ENCODE measurements at places on chromosomes 12 and 14.
A peak's percentile ranks its signal among the peaks of the same experiment; 100 is the strongest.

DNA sequence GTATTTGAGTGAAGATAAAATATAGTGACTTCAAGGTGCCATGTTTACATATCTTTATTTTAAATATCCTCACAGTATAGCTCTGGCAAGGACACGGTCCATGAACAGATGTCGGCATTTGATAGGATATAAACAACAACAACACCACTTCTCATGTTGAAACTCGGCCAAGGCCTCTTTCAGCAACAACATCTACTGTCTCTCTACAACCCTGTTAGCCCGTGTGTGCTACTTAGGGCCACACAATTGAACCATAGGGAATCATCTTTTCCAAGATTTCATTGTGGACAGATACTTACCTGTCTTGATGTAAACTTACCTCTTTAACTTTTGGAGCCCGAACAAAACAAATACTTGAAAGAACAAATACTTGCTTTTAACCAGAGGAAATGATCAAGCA lies 168.7 kb upstream of the SSTR1 start:
- DNase-seq, result no peak
- H3K27ac ChIP-seq, result no peak overlapping the region
- no peaks in the 10 kb centered on the region for H3K36me3 ChIP-seq
- no peaks in the 10 kb centered on the region for H3K4me1 ChIP-seq
- no peak overlapping the region for H3K4me3 ChIP-seq

- H3K4me1 ChIP-seq, result peaks cover 80% of the 10 kb centered on the region
- no peaks in the 10 kb centered on the region for H3K27me3 ChIP-seq
- H3K36me3 ChIP-seq, result peaks cover 41% of the 10 kb centered on the region
- peak overlapping the region; percentile 98 for H3K27ac ChIP-seq
- peak overlapping the region; percentile 99 for H3K4me3 ChIP-seq
Measured at GRCh38 chr14:92653162-92653651, 95.2 kb downstream of the LGMN start.

DNA sequence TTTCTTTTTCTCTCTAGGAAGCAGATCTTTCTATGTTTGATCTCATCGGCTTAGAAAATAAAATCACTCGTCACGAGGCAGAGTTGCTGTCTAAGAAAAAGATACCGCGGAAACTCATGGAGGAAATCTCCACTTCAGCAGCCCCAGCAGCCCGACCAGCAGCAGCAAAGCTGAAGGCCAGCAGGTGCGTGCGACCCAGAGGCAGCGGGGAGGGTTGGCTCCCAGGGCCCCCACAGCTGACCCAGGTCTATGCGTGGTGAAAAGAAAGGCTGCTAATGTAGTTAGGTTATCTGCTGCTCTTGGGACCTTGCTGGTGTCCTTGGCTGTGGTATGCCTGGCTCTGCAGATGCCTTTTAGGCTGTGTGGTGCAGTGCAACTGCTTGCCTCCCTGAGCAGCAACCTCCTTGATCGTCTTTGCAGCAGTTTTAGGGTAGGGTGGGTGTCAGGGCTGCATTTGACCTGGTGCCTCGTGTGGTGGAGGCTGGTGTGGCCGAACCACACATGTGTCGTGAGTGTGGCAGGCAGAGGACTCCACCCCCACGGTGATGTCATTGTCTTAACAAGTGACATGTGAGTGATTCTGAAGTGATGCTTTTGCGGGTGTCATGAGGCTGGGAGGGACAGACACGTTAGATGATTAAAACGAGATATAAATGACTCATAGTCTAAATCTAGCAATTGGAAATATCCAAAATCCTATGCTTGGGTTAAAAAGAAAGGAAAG lies 68.6 kb downstream of the EP400 start:
- no peaks in the 10 kb centered on the region for H3K27me3 ChIP-seq
- DNase-seq, result no peak
- peak overlapping the region; percentile 27 for H3K27ac ChIP-seq
- peaks cover 6% of the 10 kb centered on the region for H3K4me1 ChIP-seq
- H3K36me3 ChIP-seq, result peaks cover 40% of the 10 kb centered on the region

- no peak overlapping the region for H3K4me3 ChIP-seq
- H3K36me3 ChIP-seq, result no peaks in the 10 kb centered on the region
- DNase-seq, result no peak
- no peak overlapping the region for H3K27ac ChIP-seq
- H3K27me3 ChIP-seq, result peaks cover 16% of the 10 kb centered on the region
Measured at GRCh38 chr12:105590571-105590970, 260.1 kb downstream of the C12orf75 start.

- no peaks in the 10 kb centered on the region for H3K36me3 ChIP-seq
- no peak overlapping the region for H3K27ac ChIP-seq
- DNase-seq, result no peak
Measured at GRCh38 chr14:34426313-34427295, 35.4 kb downstream of the SPTSSA start.

DNA sequence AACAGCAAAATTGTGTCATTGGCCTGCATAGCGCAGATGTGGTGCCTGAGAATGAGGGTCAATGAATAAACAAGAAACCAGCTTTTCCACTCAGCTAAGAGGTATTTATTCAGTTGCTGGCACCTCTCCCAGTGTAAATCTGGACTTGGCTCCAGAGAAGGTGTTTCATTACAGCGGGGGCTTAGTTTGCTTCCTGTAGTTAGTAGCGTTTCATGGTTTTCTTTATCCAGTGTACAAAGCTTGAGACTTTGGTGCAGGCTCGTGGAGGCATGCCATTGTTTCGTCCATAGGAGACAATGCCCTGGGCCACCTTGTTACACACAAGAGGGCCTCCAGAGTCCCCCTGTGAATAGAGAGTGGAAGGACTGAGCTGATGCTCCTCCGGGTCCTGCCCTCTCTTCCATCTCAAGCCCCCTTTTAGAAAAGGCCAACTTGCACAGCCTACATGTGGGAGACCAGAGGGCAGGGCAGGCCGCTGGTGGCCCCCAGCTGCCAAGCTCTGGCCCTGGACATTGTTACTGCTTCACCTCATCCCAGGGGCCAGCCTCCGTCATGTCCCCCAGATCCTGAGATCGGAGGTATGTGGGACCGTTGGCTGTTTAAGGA lies 3.0 kb downstream of the GZMB start:
- no peak overlapping the region for H3K27ac ChIP-seq
- H3K36me3 ChIP-seq, result no peaks in the 10 kb centered on the region
- peaks cover 11% of the 10 kb centered on the region for H3K27me3 ChIP-seq
- peaks cover 4% of the 10 kb centered on the region for H3K4me1 ChIP-seq

Measured in naive B cell (primary cell).